ENCODE measurements at places on chromosomes 7 and 10.

GRCh38 chr7:44292876-44293560 lies 32.4 kb downstream of the CAMK2B start:
- no peak for DNase-seq

GRCh38 chr10:75209921-75210281 lies 695 bp upstream of the VDAC2 start:
- DNase-seq: peak; percentile 77

GRCh38 chr7:74001150-74001494 lies 26.9 kb upstream of the ELN start:
- no peak for DNase-seq

- DNase-seq: no peak
Observed at GRCh38 chr7:148161776-148162175, 428.8 kb upstream of the C7orf33 start.

- peak; percentile 22 for DNase-seq
Observed at GRCh38 chr10:97991871-97992270, 38.5 kb downstream of the CRTAC1 start.

DNA sequence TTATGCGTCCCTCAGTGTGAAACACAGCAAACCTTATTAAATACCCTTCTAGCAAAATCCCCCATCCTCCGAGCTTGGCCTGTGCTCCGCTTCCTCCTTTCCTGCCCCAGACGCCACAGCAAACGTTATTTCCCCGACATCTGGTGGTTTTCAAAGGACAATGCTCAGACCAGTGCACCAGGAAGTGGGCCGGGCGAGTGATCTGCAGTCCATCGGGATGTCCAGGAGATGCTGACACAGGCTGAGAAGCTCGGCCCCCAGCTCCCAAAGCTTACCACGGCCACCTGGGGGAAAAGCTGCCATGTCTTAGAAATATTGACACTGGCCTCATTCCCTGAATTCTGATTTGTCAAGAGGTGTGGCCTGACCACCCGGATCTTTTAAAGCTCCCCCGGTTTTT lies 129.5 kb downstream of the PTPRN2 start:
- DNase-seq: no peak

DNA sequence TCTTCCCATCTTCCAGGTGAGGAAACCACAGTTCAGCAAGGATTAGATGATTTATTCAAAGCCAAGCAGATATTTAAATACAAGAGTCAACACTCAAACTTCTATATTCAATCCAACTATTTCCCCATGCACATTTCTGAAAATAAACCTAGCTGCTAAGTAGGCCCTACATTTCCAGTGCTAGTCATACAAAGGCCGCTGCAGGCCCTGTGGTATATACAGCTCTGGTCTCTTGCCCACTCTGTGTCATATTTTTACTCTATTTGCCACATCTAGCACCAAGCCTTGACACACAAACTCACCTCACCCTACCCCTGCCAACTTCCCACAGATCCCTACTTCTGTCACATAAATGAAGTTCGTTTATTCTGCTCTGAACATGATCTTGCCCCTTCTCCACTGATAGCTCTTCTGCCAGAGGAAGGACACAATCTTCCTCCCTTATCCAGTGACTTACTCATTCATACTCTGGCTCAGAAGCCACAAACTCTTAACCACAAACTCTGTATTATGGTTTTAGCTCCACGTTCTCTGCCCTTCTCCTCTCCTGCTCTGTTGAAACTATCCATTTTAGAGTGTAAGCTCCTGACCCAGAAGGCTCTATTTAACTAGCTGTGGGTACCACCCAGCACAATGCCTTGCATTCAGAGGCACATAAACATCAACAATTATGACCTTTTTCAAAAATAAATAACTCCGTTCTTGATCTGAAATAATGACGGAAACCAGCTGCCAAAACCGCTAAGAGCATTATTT lies 180.7 kb downstream of the CPEB3 start:
- peak; percentile 41 for DNase-seq

- peak; percentile 56 for DNase-seq
Observed at GRCh38 chr10:94088926-94089381, 95.2 kb downstream of the PLCE1 start.

DNA sequence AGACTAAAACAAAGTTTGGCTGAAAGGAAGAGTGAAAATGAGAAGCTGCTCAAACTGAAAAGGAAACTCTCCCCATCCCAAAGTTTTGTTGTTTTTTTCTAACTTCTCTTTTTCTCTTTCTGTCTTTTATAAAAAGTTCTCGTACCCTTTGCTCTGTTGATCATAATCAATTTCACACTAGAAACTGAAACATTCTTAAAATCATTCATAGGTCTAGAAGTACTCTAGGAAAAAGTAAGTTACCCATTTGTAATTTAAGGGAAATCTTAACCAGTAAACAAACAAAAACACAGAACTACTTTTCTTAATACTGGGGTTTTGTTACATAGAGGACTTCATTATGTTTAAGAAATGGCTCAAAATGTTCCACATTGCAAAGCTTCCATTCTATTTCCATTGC lies 339.8 kb downstream of the SEMA3D start:
- no peak for DNase-seq

- DNase-seq: no peak
Observed at GRCh38 chr7:101562531-101563197, 66.4 kb downstream of the MYL10 start.

DNA sequence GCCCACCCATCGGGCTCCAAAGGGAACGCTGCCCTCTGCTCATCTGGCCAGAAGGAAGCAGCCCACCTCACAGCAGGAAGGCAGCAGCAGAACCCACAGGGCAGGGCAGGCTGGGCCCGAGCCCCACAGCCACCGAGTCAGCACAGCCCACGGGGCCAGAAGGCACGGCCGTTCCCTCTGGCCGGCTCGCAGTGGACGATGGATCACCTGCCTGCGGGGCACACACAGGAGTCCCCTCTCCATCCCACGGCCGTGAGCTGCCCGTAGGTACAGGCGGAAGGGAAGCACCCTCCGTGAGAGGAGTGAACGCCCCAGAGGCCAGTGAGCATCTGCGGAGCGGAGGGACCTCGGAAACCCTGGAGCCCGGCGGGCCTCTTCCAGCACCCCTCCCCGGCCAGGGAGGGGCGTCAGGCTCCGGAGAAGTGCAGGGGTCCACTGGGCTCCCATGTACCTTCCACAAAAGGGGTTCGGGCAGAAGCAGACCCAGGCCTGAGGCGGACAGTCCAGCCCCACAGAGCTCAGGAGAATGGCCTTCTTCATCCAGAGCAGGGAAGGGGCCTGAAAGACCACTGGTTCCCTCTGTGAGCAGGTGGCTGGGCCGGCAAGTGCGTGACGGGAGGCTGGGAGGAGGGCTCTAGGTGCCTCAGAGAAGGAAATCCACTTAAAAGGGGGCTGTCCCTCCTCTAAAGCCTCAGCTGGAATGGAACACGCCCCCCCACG lies 11.7 kb downstream of the NUDT1 start:
- no peak for DNase-seq

- DNase-seq: no peak
Observed at GRCh38 chr7:105886776-105887175, 10.4 kb upstream of the ATXN7L1 start.

Data from EL (cell line).